Activated T-helper 2 cell treated with anti-CD3 and anti-CD28 coated beads, Interferon-gamma antibody, Interleukin-2, Interleukin-4, amounts not matched to agents 10 μg/mL and 5 μg/mL and 100 μg/mL, durations not matched to agents 14 hours and 24 hours and 36 hours (primary cell): ENCODE measurements at places on chromosomes 5 and 9. TPM values are rescaled to one million over a fixed set of nuclear protein-coding genes. Genes with fewer than 3 reads are reported as not detected.

Gene RXRA
- 22.8 and 22.9 TPM in 2 replicates for total RNA-seq

- H3K36me3 ChIP-seq, result no peaks in the 10 kb centered on the region
- peaks cover 59% of the 10 kb centered on the region for H3K27me3 ChIP-seq
- H3K4me1 ChIP-seq, result peaks cover 4% of the 10 kb centered on the region
- peak overlapping the region; percentile 32 for H3K4me3 ChIP-seq
- no peak overlapping the region for H3K27ac ChIP-seq
Measured at GRCh38 chr5:141491323-141492167, 2.7 kb downstream of the PCDHGC5 start.

- H3K4me1 ChIP-seq, result no peaks in the 10 kb centered on the region
- no peak for DNase-seq
- H3K4me3 ChIP-seq, result no peak overlapping the region
- no peak overlapping the region for H3K27ac ChIP-seq
- H3K27me3 ChIP-seq, result peaks cover 13% of the 10 kb centered on the region
Measured at GRCh38 chr5:169065400-169065799, 235.5 kb downstream of the SLIT3 start.

GRCh38 chr9:83322438-83322837 is 215.8 kb downstream of the FRMD3 start:
- H3K4me3 ChIP-seq, result no peak overlapping the region
- no peak overlapping the region for H3K27ac ChIP-seq
- H3K27me3 ChIP-seq, result peaks cover 2% of the 10 kb centered on the region
- H3K4me1 ChIP-seq, result no peaks in the 10 kb centered on the region

GRCh38 chr5:135169753-135170152 is 135.7 kb upstream of the PITX1 start:
- peaks cover 33% of the 10 kb centered on the region for H3K27me3 ChIP-seq
- H3K4me3 ChIP-seq, result no peak overlapping the region
- no peaks in the 10 kb centered on the region for H3K36me3 ChIP-seq
- no peak overlapping the region for H3K27ac ChIP-seq
- H3K4me1 ChIP-seq, result no peaks in the 10 kb centered on the region
- no peak for DNase-seq

DNA sequence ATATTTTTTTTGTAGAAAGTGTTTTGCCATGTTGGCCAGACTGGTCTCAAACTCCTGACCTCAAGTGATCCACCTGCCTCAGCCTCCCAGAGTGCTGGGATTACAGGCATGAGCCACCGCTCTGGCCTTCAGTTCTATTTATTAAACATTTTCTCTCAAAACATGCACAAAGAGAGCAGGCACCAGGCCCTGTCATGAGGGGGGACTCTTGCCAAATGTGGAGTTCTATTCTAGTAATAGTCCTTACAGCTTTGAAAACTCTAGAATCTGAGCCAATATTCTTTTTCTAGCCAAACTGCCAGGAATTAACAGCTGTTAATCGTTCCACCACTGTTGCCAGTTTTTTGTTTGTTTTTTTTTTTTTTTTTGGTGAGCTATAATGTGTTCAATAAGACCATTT is 124.6 kb downstream of the TARS1 start:
- no peaks in the 10 kb centered on the region for H3K4me1 ChIP-seq
- no peak overlapping the region for H3K27ac ChIP-seq
- H3K36me3 ChIP-seq, result no peaks in the 10 kb centered on the region
- no peaks in the 10 kb centered on the region for H3K27me3 ChIP-seq
